Mesendoderm (in vitro differentiated cells): ENCODE measurements at places on chromosomes 5 and 9.

GRCh38 chr5:117954331-117954730 is 1034.0 kb downstream of the DTWD2 start:
- H3K27ac ChIP-seq: no peak overlapping the region
- H3K36me3 ChIP-seq: no peaks in the 10 kb centered on the region
- no peak for DNase-seq
- H3K27me3 ChIP-seq: no peaks in the 10 kb centered on the region

- no peak for DNase-seq
- no peaks in the 10 kb centered on the region for H3K4me1 ChIP-seq
- no peak overlapping the region for H3K27ac ChIP-seq
These were observed 34.2 kb downstream of the WNK2 start for GRCh38 chr9:93218161-93218560.

- H3K4me1 ChIP-seq: peaks cover 3% of the 10 kb centered on the region
- H3K4me3 ChIP-seq: no peak overlapping the region
- no peaks in the 10 kb centered on the region for H3K27me3 ChIP-seq
- peak; percentile 7 for DNase-seq
- no peak overlapping the region for H3K27ac ChIP-seq
These were observed 70.4 kb upstream of the IFNE start for GRCh38 chr9:21552244-21553170.

GRCh38 chr5:154860765-154861164 is 2.3 kb downstream of the CNOT8 start:
- H3K4me3 ChIP-seq: no peak overlapping the region
- peaks cover 4% of the 10 kb centered on the region for H3K4me1 ChIP-seq
- DNase-seq: no peak
- peaks cover 2% of the 10 kb centered on the region for H3K36me3 ChIP-seq

GRCh38 chr9:94933511-94933828 is 207.0 kb downstream of the AOPEP start:
- DNase-seq: no peak
- no peaks in the 10 kb centered on the region for H3K36me3 ChIP-seq
- no peak overlapping the region for H3K4me3 ChIP-seq

- no peaks in the 10 kb centered on the region for H3K27me3 ChIP-seq
- peaks cover 33% of the 10 kb centered on the region for H3K36me3 ChIP-seq
- peaks cover 2% of the 10 kb centered on the region for H3K4me1 ChIP-seq
- DNase-seq: no peak
- no peak overlapping the region for H3K4me3 ChIP-seq
- H3K27ac ChIP-seq: no peak overlapping the region
These were observed 31.6 kb downstream of the NSUN2 start for GRCh38 chr5:6601271-6601670.

DNA sequence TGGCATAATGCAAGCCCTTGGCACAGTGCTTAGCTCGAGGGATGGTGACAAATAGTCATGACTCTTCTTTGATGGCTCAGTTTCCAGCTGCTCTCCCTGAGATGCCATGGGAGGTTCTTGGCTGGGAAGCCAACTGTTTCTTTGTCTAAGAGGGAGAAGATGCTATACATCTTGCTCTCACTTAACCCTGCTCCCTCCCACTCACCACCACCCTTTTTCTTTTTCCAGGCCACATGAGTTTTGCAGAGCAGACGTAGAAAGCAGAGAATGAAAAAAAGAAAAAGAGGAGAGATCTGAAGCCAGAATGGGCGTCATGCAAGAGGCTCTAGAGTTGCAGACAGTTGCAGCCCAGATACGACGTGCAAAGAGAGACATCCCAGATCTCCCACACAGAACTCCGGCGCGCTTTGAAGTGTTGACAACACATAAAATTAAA is 160.5 kb downstream of the FGF18 start:
- no peak overlapping the region for H3K4me3 ChIP-seq
- no peak for DNase-seq
- H3K36me3 ChIP-seq: no peaks in the 10 kb centered on the region
- H3K27ac ChIP-seq: no peak overlapping the region
- no peaks in the 10 kb centered on the region for H3K4me1 ChIP-seq
- no peaks in the 10 kb centered on the region for H3K27me3 ChIP-seq

DNA sequence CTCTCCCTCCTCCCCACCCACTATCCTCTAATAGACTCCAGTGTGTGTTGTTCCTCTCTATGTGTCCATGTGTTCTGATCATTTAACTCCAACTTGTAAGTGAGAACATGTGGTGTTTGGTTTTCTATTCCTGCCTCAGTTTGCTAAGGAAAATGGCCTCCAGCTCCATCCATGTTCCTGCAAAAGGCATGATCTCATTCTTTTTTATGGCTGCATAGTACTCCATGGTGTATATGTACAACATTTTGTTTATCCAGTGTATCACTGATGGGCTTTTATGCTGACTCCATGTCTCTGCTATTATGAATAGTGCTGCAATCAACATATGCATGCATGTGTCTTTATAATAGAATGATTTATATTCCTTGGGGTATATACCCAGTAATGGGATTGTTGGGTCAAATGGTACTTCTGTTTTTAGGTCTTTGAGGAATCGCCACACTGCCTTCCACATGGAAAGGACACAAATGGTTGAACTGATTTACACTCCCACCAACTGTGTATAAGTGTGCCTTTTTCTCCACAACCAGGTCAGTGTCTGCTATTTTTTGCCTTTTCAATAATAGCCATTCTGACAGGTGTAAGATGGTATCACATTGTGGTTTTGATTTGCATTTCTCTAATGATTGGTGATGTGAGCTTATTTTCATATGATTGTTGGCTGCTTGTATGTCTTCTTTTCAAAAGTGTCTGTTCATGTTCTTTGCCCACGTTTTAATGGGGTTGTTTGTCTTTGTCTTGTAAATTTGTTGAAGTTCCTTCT is 96.5 kb upstream of the DAB2 start:
- no peaks in the 10 kb centered on the region for H3K27me3 ChIP-seq
- no peak overlapping the region for H3K27ac ChIP-seq
- no peaks in the 10 kb centered on the region for H3K4me1 ChIP-seq
- H3K4me3 ChIP-seq: no peak overlapping the region
- no peak for DNase-seq

DNA sequence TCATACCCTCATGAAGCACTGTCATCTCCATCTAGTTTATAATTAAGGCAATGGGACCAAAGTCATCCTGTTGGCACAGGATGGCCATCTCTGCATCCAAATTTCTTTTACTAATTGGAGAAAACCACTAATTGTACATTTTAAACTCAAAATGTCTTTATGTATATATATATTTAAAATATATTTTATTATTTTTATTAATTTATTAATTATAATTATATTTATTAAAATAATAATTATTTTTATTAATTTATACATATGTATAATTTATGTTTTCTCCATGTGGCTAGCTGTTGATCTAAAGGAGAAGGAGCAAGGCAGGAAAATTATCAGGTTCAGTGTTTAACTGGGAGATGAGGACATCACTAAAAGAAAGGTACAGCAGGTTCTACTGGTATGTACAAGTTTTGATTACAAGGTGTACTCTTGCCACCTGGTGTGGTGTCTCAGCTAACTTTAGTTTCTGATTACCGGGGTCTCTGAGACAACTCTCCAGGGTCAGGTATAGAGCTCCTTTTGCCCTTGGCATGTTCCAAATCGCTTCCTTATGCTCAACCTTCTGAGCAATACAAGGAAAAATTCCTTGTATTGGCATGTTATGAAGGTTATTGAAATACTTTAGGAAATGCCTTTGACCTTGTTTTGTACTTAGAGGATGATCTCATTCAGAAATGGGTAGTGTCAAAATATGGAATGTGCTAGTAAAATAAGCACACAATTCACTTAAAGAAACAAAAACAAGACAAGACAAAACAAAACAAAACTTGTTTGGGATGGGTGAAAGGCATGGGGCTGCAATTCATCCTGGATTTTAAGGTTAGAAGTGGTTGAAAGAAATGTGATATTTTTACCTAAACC is 79.6 kb downstream of the GHR start:
- H3K4me3 ChIP-seq: no peak overlapping the region
- H3K27ac ChIP-seq: no peak overlapping the region
- no peaks in the 10 kb centered on the region for H3K27me3 ChIP-seq
- H3K4me1 ChIP-seq: no peaks in the 10 kb centered on the region
- no peak for DNase-seq
- no peaks in the 10 kb centered on the region for H3K36me3 ChIP-seq

DNA sequence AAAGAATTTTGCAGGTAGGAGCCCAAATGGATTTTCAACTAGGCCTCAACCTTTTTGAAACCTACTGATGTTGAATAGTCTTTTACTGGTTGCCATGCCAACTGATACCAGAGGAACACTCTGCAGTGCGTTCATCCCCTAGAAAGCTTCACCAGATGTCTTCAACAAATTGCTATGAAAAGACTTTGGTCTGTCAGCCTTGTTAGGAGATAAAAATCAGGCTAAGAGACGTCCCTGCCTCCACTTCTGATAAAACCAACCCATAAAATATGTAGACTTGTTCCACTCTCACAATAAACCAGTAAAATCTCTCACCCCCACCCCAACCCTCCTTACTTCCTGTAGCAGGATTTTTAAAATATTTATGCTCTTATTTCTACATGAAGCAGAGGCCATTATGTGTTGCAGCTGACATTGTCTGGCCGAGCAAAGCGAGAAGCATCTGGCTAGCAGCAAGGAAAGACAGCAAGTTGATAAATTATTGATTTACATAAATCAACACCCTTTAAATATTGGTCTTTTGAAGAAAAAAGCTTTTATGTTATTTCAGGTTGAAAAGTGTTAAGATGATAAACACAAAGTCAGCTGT is 428.7 kb downstream of the ISL1 start:
- no peaks in the 10 kb centered on the region for H3K4me1 ChIP-seq
- H3K27me3 ChIP-seq: no peaks in the 10 kb centered on the region
- H3K4me3 ChIP-seq: no peak overlapping the region
- no peak overlapping the region for H3K27ac ChIP-seq

DNA sequence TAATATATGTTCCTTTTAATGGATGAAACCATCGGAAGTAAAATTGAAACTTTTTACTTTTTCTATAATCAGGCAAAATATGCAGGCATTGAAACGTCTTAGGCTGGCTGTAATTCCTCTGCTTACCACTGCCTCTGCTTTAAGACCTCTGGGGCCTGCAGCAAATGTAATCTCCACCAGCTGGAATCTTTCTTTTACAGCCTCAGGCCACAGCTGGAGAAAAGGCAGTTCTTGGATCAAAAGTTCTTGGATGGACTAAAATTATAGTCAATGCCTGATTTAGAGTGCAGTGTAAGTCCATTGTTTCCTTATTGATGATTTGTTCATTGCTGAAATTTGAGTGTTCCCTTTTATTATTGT is 396.7 kb downstream of the KCTD16 start:
- H3K27me3 ChIP-seq: no peaks in the 10 kb centered on the region
- peak; percentile 40 for DNase-seq
- no peak overlapping the region for H3K27ac ChIP-seq
- H3K4me1 ChIP-seq: no peaks in the 10 kb centered on the region
- no peaks in the 10 kb centered on the region for H3K36me3 ChIP-seq

DNA sequence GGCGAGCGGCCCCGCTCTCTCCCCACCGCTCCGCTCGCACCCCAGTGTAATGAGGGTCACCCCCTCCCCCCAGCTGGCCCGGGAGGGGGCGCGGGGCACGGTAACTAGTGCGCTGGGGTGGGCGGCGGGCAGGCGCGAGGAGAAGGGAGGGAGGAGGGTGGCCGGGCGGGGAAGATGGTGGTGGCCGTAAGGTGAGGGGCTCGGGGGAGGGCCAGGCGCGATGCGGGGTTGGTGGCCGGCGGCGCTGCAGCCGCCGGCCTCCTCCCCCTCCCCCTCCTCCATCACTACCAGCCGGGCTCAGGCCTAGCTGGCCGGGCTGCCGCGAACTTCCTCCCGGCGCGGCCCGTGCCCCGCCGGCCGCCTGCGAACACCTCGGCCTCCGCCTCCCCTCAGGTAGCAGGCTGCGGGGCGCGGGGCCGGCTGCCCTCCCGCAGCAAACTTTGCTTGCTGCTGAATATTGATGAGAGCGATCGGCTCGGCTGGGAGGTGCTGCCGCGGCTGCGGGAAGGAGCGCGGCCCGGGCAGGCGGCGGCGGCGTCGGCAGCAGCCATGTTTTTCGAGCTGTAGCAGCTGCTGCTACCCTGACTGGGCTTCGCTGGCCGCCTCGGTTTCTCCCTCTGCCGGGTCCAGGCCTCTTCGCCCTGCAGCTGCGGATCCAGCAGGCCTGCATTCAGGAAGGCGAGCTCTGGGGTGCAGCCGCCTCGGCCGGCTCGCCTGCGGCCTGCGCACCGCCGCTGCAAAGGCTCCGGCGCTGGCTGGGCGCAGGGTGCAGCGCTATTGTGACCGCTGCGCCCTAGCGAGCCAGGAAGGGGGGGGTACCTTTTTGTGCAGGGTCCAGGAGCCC is 502 bp downstream of the NSD1 start:
- peaks cover 7% of the 10 kb centered on the region for H3K36me3 ChIP-seq
- H3K27ac ChIP-seq: peak overlapping the region; percentile 99
- no peaks in the 10 kb centered on the region for H3K27me3 ChIP-seq
- peak; percentile 92 for DNase-seq
- H3K4me3 ChIP-seq: peak overlapping the region; percentile 91
- peaks cover 22% of the 10 kb centered on the region for H3K4me1 ChIP-seq

GRCh38 chr5:57184322-57184721 is 10.5 kb downstream of the GPBP1 start:
- H3K36me3 ChIP-seq: no peaks in the 10 kb centered on the region
- H3K27me3 ChIP-seq: no peaks in the 10 kb centered on the region
- no peak overlapping the region for H3K4me3 ChIP-seq
- no peaks in the 10 kb centered on the region for H3K4me1 ChIP-seq
- peak; percentile 61 for DNase-seq
- H3K27ac ChIP-seq: no peak overlapping the region

- H3K27ac ChIP-seq: no peak overlapping the region
- H3K36me3 ChIP-seq: no peaks in the 10 kb centered on the region
- H3K27me3 ChIP-seq: no peaks in the 10 kb centered on the region
- no peak overlapping the region for H3K4me3 ChIP-seq
These were observed 40.4 kb upstream of the MAP3K1 start for GRCh38 chr5:56774957-56775356.

GRCh38 chr5:4866131-4866659 is 273.9 kb upstream of the ADAMTS16 start:
- H3K27me3 ChIP-seq: no peaks in the 10 kb centered on the region
- no peaks in the 10 kb centered on the region for H3K4me1 ChIP-seq
- no peak overlapping the region for H3K27ac ChIP-seq
- DNase-seq: no peak
- no peaks in the 10 kb centered on the region for H3K36me3 ChIP-seq

- H3K4me3 ChIP-seq: no peak overlapping the region
- no peaks in the 10 kb centered on the region for H3K27me3 ChIP-seq
- H3K27ac ChIP-seq: no peak overlapping the region
- no peaks in the 10 kb centered on the region for H3K36me3 ChIP-seq
These were observed 3.1 kb downstream of the CETN3 start for GRCh38 chr5:90406466-90406865.

- peaks cover 2% of the 10 kb centered on the region for H3K4me1 ChIP-seq
- H3K36me3 ChIP-seq: no peaks in the 10 kb centered on the region
- no peak overlapping the region for H3K4me3 ChIP-seq
- peak; percentile 57 for DNase-seq
- H3K27me3 ChIP-seq: no peaks in the 10 kb centered on the region
These were observed 271.6 kb downstream of the MAST4 start for GRCh38 chr5:66867618-66868322.

DNA sequence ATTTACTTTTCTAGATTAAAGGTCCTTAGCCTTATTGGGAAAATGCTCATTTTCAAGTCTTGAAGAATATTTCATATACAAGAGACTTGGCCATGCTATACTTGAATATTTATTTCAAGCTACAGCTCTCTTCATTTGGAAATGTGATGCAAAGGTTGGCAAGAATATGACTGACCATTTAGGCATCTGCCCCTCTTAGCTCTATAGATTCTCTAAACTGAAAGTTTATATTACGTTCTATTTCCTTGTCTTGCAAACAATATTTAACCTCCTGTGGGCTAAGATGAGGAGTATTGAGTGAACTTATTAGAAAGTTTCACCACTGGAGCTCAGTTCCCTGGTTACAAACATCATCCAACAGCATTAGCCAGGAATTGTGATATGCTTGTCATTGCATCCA is 593.1 kb downstream of the MAT2B start:
- peaks cover 2% of the 10 kb centered on the region for H3K4me1 ChIP-seq
- no peaks in the 10 kb centered on the region for H3K36me3 ChIP-seq
- no peak overlapping the region for H3K27ac ChIP-seq
- no peak overlapping the region for H3K4me3 ChIP-seq
- DNase-seq: no peak
